ENCODE measurements at places on chromosomes 7 and 10.

DNA sequence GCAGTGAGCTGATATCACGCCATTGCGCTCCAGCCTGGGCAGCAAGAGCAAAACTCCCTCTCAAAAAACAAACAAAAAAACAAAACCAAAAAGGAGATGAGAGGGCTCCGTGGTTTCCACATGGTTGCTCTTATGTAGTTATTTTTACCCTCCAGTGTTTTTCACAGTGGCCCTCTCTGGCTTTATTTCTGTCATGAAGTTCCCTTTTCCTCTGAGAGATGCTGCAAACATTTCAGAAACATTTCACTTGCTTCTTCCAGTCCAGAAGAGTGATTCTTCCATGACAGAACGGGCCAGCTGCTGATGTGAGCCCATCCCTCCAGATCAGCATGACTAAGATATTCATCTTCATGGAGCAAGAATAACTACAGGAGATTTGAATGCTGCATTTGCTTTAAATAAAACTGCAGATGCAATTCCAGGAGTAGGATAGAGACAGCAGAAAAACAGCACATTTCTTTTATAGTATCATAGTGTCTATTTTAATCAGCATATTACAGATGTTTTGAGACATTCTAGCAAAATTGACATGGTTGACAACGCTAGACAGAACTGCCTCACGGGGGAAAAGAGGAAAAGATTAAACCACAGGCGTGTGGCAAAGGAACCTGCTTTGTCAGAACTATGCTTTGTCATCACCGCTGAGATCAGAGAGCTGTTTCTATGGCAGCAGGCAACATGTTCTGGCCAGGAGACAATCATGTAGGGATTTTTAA, 40.3 kb downstream of the NRCAM start:
- DNase-seq, result peak; percentile 64

GRCh38 chr10:22824984-22825383, 102.9 kb upstream of the ARMC3 start:
- peak; percentile 82 for DNase-seq

DNA sequence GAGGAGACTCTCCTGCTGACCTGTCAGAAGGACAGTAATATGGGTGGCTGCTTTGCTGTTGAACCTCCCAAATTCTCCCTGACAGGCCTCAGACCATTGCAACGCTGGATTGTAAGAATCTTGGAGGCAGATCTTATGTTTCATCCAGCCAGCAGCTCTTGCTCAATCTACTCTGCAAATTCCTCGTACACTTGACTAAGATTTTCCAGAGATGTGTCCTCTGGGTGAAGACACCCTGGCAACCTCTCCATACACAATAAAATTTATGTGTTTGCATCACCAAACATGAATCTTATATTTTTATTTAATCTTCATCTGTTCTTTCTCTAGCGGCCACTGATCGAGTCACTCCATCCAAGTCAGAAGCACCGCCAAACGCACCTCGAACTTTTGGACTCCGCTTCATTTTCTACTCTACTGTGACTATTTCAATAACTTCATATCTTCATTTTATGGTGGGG, 623.1 kb downstream of the ACTR3B start:
- DNase-seq, result no peak

DNA sequence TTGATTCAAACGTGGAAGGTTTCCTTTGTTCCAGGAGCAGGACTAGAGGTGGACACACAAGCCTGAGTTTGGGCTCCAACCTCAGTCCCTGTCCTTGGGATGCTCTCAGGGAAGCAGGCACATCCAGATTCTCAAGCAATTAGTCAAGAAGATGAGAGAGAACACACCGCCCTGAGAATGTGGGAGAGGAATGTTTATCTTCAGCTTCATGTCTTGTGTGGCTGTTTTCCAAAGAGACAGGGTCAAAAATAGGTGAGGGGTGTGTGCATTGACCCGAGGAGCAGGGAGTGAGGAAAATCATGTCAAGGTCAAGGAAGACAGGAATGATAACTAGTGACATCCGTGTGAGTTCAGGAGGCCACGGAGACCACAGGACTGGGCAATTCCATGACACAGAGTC, 472.2 kb upstream of the C7orf33 start:
- DNase-seq, result no peak

GRCh38 chr7:19106241-19107080, 11.0 kb downstream of the TWIST1 start:
- DNase-seq, result peak; percentile 53

DNA sequence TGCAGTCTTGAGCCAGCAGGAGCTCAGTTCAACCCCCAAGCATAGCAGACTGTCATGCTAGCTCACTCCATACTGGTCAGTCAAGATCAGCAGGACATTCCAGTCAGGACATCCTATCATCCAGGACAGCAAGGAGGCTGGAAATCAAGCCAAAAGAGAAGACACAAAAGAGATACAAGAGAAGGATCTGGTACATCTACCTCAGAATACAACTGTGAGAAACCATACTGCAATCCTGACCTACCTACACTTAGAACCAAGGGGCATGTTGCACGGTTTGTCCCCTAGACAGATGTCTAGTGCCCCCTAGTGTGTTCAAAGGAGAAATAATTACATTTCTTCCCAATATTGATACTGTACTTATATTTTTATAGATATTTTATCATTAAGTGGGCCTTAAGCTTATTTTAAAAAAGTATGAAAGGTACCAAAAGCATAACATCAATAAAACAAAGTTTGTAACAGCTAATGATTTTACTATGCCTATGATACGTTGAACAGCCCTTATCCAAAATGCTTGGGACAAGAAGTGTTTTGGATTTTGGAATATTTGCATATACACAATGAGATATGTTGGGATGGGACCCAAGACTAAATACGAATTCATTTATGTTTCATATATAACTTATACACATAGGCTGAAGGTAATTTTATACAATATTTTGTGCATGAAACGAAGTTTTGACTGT, 26.7 kb downstream of the ERCC6 start:
- DNase-seq, result peak; percentile 28

DNA sequence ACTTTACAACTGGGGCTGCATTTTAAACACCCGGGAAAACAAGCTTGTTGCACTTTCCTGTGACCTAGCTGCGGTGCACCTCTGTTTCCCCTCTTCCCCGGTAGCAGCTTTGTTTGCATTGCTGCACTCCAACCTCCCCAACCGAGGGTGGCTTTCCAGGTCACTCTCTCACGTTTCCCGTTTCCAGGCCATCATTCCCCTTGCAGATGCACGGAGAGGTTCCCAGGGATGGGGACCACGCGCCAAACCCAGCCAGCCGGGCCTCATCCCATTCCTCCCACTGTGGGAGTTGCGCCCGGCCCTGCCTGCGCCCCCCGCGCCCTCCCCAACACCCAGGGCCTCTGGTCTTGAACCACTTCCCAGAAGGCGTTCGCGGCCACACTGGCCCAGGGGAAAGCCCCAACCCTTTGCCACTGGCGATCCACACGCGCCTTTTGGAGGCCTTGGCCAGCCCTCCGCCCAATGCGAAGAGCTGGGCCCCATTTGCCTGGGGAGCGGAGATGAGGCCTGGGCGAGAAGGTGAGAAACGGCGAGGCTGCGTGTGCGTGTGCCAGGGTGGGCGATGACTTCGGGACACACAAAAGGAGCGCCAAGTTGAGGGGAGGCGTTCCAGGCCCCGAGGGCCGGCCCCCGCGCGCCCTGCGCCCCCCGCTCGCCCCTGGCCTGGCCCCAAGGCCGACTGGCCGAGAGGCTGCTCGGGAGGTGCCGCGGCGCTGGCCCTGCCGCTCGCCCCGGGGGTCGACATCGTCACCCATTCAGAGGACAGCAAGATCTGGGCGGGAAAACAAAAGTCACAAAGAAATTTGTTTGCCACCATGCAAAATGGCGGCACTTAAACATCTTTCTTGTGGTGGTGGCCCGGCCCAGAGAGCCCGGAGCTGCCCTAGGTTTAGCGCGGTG, 15.9 kb downstream of the SKIDA1 start:
- DNase-seq, result no peak

GRCh38 chr7:51256209-51256781, 60.3 kb downstream of the COBL start:
- DNase-seq, result no peak

- DNase-seq, result peak; percentile 67
These were observed 73.4 kb downstream of the SHH start for GRCh38 chr7:155738652-155739537.

- no peak for DNase-seq
These were observed 200.6 kb downstream of the GLRX3 start for GRCh38 chr10:130336617-130337304.

DNA sequence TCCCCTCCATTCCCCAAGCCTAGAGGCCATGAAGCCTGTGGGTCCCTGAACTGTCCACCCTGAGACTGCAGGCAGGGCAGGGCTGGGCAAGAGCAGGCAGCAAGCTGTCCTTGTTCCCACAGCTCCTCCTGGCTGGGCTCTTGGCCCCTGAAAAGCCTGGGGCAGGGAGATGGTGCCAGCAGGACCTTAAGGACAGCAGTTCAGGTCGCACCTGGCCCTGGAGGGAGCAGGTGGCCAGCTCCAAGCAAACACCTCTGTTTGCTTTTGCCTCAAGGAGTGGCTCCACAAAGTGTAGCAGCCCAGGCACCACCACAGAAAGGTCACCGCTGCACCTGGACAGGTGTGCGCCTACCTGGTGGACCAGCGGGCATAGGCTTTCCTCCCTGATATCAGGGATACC, 5.2 kb downstream of the RET start:
- DNase-seq, result no peak

DNA sequence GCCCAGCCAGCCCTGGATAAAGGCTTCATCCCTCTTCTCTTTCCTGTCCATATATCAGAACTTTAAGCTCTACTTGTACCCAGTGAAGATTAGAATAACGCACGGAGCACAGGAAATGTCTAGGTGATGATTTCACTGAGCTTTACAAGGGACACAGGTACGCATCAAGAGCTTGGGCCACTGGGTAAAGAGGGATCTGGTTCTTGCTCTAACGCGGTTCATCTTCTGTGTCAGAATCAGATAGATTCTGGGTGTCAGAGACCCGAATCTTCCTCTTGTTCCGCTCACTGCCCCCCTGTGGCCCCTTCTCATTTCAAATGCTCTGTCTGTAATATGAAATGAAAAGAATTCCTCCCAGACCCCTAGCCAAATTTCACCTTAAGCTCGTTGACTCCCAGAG, 24.7 kb downstream of the IL2RA start:
- no peak for DNase-seq

DNA sequence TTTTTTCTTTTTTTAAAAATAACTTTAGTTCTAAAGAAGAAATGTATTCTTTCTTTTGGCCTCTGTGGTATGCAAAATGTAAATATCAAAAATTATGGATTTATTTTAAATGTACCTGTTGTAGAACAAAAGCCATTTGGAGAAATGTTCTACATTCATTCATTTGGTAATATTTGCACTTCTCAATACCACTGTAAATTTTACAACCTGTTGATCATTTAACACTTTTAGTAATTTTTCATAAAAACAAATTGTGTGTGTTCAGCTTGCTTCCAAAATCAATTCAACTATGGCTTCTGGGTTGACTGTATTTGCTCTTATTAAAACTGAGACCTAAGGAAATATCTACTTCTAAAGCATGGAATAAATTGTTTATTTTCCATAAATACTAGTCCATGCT, 2.3 kb upstream of the IGF2BP3 start:
- no peak for DNase-seq

DNA sequence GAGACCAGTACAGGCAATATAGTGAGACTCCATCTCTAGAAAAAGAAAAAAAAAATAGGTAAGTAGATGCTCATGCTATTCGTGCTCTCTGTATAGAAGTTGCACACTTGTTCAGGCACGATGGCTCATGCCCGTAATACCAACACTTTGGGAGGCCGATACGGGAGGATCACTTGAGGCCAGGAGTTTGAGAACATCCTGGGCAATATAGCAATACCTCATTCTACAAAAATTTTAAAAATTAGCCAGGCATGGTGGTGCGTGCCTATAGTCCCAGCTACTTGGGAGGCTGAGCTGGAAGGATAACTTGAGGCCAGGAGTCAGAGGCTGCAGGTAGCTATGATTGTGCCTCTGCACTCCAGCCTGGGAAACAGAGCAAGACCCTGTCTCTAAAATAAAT, 17.2 kb upstream of the NPTX2 start:
- no peak for DNase-seq

- DNase-seq, result no peak
These were observed 112.8 kb downstream of the PTPN20 start for GRCh38 chr10:47024046-47024322.

DNA sequence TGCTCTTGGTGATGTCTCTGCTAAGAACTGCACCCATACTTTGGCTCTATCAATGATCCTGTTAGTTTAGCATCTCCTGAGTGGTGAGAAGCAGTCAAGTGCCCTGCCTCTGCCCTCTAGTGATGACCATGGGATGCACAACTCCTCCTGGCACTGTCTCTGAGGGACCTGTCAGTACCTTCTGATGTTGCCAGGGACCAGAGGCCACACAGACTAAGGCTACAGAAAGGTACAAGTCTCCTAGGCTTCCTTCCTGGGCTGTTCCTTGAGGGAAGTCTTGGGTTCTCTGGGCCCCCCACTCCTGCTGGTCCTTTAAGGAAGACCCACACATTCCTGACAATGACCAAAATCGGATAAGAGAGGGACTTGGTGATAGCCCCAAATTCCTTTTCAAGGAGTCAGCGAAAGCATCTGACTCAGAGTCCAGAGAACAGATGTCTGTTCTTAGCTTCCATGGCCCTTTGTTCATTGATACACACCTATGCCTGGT, 15.3 kb downstream of the NKX2-3 start:
- DNase-seq, result no peak

GRCh38 chr7:96727534-96728088, 18.0 kb upstream of the SEM1 start:
- no peak for DNase-seq
